ENCODE measurements at places on chromosomes 7 and 10. TPM values are rescaled to one million over a fixed set of nuclear protein-coding genes. Genes with fewer than 3 reads are reported as not detected.

DNA sequence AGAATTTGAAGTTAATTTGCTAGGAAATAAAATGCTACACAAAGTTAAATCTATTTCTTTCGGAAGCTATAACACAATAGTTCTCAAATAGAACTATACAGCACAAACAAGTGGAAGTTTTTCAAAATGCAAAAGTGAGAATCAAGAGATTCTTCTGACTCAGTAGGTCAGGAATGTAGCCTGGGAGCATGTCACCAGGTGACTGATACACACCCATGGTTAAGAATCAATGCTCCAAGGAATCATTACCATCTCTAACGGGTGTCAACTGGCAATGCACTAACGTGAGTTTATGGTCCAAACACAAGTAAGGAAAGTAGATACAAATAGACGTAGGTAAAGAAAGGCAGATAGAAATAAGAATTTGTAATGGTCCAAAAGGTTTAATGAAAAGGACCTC lies 170.5 kb downstream of the SRPK2 start:
- no peak overlapping the region for H3K4me3 ChIP-seq
- peaks cover 10% of the 10 kb centered on the region for H3K4me1 ChIP-seq
- no peaks in the 10 kb centered on the region for H3K27me3 ChIP-seq
- no peak overlapping the region for H3K27ac ChIP-seq

DNA sequence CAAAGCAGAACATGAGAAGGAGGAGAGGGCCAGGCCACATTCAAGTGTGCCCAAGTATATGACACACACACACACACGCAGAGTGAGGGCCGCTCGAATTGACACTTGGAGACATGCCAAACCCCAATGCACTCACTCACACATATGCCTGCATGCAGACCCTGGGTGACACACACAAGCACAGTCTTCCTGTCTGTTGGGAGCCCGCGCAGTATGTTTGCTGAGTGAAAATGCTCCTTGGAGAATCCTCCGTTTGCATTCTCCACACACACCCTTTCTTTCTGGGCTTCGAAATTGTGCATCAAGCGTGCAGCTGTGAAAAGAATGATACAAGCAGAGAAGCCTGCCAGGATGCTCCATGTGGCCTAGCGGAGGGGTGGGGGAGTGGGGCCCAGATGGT lies 120.9 kb downstream of the PLXNA4 start:
- no peaks in the 10 kb centered on the region for H3K27me3 ChIP-seq
- no peaks in the 10 kb centered on the region for H3K4me1 ChIP-seq
- DNase-seq = no peak
- no peaks in the 10 kb centered on the region for H3K36me3 ChIP-seq

- peaks cover 14% of the 10 kb centered on the region for H3K4me1 ChIP-seq
- H3K36me3 ChIP-seq = no peaks in the 10 kb centered on the region
- H3K4me3 ChIP-seq = no peak overlapping the region
- H3K27me3 ChIP-seq = no peaks in the 10 kb centered on the region
- no peak overlapping the region for H3K27ac ChIP-seq
These were observed 73.2 kb downstream of the SYPL1 start for GRCh38 chr7:106038916-106039315.

- no peak overlapping the region for H3K4me3 ChIP-seq
- no peak for DNase-seq
- no peak overlapping the region for H3K27ac ChIP-seq
These were observed 44.8 kb downstream of the HDAC9 start for GRCh38 chr7:18540396-18540795.

DNA sequence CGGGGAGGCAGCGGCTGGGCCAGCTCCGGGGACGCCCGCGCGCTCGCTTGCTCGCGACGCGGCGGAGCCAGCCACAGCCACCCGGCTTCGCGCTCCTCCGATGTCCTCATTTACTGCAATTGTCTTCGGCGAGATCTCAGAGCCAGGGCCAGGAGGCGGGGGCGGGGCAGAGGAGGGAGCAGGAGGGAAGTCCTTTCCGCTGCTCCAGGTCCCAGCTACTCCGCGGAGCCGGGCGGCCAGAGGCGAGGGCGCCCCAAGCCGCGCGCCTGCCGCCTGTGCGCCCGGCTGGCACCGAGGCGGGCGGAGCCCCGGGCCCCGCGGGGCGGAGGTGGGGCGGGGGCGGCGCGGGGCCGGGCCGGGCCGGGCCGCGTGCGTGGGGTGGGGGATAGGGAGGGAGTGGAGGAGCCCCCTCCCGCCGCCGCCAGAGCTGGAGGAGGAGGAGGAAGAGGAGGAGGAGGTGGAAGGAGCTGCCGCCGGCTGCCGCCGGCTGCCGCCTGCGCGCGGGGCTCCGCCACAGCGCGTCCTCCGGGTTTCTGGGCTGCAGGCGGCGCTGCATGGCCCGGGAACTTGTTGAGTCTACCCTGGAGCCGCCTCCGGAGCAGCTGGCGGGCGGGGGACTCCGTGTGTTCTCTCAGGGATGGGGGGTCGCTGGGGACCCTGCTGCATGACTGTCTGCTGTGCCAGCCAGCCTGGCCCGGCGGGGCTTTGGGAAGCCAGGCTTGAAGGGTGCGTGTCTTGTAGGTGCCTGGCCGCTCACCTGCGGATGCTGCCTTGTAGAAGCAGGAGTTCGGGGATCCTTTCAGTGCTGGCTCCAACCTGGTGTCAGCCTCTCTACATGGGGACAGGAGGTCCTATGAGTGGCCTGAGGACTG lies at the start of gene INSYN2A:
Gene INSYN2A, minus strand, starts transcription at position 310 of the 872 bp plus-strand sequence. CDS start 20,196 bp downstream, outside the sequence.
- no peaks in the 10 kb centered on the region for H3K36me3 ChIP-seq
- peak within 1 kb of the TSS; percentile 45 for H3K4me3 ChIP-seq
- H3K27ac ChIP-seq = no peak within 1 kb of the TSS
- peaks cover 25% of the 10 kb centered on the region for H3K27me3 ChIP-seq
- DNase-seq = no peak

BAG3 gene
- total RNA-seq = 30.2 TPM

GPR158 gene
- 0.12 TPM for total RNA-seq

- no peak overlapping the region for H3K27ac ChIP-seq
- H3K4me3 ChIP-seq = no peak overlapping the region
- H3K27me3 ChIP-seq = no peaks in the 10 kb centered on the region
- DNase-seq = no peak
- H3K36me3 ChIP-seq = no peaks in the 10 kb centered on the region
These were observed 11.5 kb downstream of the OR6B1 start for GRCh38 chr7:144011458-144012230.

ANXA8 gene
- total RNA-seq = 15.0 TPM

GRCh38 chr7:55212176-55212575 lies 153.0 kb upstream of the LANCL2 start:
- no peaks in the 10 kb centered on the region for H3K27me3 ChIP-seq
- H3K36me3 ChIP-seq = peaks cover 19% of the 10 kb centered on the region
- DNase-seq = no peak
- H3K4me3 ChIP-seq = no peak overlapping the region
- H3K27ac ChIP-seq = peak overlapping the region; percentile 18

DNA sequence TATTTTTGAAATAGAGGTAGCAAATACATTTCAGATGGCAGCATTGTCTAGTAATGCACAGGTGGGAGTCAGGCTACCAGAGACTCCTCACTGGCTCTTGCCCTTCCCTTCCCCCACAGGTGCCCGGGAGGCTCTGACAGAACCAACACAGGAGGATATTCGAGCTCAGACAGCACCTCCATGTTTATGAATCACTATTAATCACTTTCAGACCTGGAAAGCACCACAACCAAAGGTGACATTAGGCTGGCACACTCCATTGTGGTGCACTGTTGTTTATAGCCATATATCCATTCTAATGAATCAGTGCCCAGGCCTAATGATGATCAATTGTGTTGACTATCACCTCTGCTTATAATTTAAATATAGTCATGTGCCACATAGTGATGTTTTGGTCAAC lies 107.8 kb upstream of the NAMPT start:
- DNase-seq = no peak
- no peak overlapping the region for H3K27ac ChIP-seq
- H3K4me3 ChIP-seq = no peak overlapping the region
- no peaks in the 10 kb centered on the region for H3K27me3 ChIP-seq
- no peaks in the 10 kb centered on the region for H3K4me1 ChIP-seq

DNA sequence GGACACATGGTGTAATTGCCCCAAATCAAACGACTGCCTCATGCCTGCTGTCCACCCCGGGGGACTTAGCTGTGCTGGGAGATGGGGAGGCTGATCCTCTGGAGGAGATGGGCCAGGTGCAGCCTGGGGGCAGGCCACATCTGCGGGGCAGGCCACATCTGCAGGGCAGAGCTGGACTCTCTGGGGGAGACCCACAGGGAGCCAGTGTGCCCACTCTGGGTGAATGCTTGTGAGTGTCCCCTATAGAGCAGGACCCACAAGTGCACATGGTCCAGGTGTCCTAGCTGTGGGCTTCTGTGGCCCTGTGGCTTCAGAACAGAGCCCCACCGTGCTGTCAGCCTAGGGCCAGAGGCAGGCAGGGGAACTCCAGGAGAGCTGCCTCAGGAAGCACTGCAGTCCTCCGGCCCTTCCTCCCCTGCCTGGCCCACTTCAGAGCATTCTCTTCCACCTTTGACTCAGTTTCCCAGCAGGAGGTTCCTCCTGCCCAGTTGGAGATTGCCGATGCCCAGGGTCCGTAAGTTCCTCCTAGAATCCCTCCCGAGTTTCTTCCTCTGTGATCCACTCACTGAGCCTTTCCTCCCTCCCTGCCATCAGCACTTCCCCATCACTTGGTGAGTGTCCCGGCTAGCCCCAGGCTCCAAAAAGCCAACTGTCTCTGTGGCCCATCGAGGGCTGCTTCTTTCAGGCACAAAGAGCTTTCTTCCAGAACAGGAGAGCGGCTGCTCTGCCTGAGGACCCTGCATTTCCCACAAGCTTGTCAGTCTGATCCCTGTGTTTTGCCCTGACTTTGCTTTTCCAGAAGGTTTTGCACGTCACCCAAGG lies 50.3 kb downstream of the ADCYAP1R1 start:
- H3K36me3 ChIP-seq = no peaks in the 10 kb centered on the region
- no peaks in the 10 kb centered on the region for H3K4me1 ChIP-seq
- no peak for DNase-seq

SLC16A9 gene
- total RNA-seq = 0.83 TPM

ZSWIM8 gene
- total RNA-seq = 125 TPM

ST7 gene
- total RNA-seq = 51.1 TPM

GRCh38 chr7:101180130-101180755 lies at the start of gene NAT16:
Gene NAT16 (minus strand): TSS chr7:101180293. CDS start chr7:101174807, 5,486 bp downstream.
- no peak within 1 kb of the TSS for H3K4me3 ChIP-seq
- peaks cover 7% of the 10 kb centered on the region for H3K4me1 ChIP-seq
- H3K27ac ChIP-seq = no peak within 1 kb of the TSS
- H3K27me3 ChIP-seq = peaks cover 79% of the 10 kb centered on the region
- no peaks in the 10 kb centered on the region for H3K36me3 ChIP-seq
- DNase-seq = no peak

DNA sequence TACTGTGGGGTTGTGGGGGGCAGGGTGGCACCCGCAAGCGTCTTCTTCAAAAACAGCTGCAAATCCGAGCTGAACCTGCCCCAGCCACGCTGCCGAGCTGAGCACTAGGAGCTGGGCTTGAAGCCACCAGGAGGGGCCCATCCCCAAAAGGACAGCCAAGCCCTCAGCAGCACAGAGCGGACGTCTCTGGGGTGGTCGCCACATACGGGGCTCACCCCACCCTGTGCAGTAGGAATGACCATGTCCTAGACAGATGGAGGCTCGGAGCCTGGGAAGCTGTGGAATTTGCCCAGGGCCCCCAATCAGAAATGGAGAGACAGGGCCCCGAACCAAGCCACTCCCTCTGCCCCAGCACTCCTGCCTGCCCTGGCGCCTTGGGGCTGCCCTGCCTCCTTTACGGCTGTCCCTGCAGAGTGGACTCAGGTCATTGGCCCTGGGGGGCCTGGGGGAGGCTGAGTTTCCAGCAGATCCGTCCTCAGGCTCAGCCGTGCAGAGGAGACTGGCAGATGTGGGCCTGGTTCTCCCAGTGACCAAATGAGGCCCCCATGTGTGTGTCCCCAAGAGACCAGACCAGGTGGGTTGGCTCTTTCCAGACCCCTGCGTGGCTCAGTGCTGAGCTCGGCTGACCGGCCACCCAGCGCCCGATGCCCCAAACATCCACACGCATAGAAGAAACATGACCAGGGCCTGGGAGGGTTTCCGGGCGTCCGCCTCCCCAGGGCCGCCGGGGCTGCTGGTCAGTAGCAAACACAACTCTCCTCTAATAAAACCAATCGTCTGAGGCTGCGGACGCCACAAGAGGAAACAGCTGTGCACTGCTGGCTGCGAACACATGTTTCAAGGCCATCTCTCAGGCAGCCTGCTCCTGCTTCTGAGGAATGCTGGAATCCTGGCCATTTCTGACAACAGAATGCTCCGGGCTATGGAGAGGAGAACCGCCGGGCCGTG lies 54.9 kb downstream of the PDGFA start:
- H3K36me3 ChIP-seq = no peaks in the 10 kb centered on the region
- H3K4me3 ChIP-seq = no peak overlapping the region
- no peak overlapping the region for H3K27ac ChIP-seq
- no peak for DNase-seq
- peaks cover 17% of the 10 kb centered on the region for H3K4me1 ChIP-seq

- H3K27me3 ChIP-seq = no peaks in the 10 kb centered on the region
- H3K4me3 ChIP-seq = no peak overlapping the region
- DNase-seq = peak; percentile 76
- H3K36me3 ChIP-seq = peaks cover 9% of the 10 kb centered on the region
These were observed 27.5 kb downstream of the LRRC27 start for GRCh38 chr10:132359305-132360040.

Measured in lower lobe of right lung (tissue), 2 donors.